Body of pancreas (tissue), 4 donors: ENCODE measurements at places on chromosomes 7 and 10. TPM values are rescaled to one million over a fixed set of nuclear protein-coding genes. Genes with fewer than 3 reads are reported as not detected.

DNA sequence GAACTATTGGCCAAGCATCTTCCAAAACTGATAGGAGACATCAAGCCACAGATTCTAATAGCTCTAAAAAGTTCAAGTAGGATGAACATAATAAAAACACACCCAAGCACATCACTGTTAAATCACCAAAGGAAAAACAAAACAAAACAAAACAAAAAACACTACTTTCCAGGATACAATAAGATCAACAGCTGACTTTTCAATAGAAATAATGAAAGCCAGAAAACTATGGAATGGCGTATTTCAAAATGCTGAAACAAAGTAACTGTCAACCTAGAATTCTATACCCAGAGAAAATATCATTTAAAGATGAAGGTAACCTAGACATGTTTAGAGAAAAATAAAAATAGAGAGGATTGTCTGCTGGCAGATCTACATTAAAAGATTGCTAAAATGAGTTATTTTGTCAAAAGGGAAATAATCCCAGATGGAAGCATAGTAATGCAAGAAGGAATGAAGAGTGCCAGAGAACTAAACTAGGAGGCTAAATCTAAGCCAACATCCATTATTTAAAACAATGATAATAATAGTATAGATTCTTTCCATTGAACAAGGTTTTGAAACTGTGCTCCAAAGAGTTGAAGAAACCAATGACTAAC is 13.9 kb downstream of the TUBAL3 start:
- DNase-seq, result no peak
- no peaks in the 10 kb centered on the region for H3K4me1 ChIP-seq
- no peaks in the 10 kb centered on the region for H3K27me3 ChIP-seq
- no peaks in the 10 kb centered on the region for H3K36me3 ChIP-seq
- H3K27ac ChIP-seq, result no peak overlapping the region

DNA sequence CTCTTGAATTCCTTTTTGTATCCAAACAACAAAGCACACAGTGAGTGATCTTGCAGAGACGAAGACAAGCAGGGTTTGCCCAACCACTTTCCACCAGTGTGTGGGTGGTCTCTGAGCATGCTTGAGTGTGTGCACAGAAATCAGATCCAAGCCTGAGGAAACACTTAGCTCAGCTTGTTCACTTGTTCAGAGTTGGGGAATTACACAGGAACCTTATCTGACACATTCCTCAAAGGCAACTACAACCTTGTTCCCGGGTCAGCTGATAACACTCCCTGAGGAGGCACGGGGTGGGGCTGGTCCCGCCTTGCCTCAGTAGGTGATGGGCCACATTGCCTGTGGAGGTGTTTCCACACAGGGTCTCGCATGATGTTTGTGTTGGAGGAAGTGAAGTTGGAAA is 216.9 kb downstream of the DYNC1I1 start:
- H3K36me3 ChIP-seq, result no peaks in the 10 kb centered on the region
- H3K4me1 ChIP-seq, result no peaks in the 10 kb centered on the region
- DNase-seq, result no peak
- H3K4me3 ChIP-seq, result no peak overlapping the region

- H3K36me3 ChIP-seq, result no peaks in the 10 kb centered on the region
- no peak for DNase-seq
- H3K27ac ChIP-seq, result no peak overlapping the region
- H3K4me3 ChIP-seq, result no peak overlapping the region
These were observed 29.7 kb upstream of the PAX2 start for GRCh38 chr10:100715445-100716385.

- no peaks in the 10 kb centered on the region for H3K4me1 ChIP-seq
- DNase-seq, result no peak
- H3K27me3 ChIP-seq, result peaks cover 4% of the 10 kb centered on the region
- no peak overlapping the region for H3K4me3 ChIP-seq
- no peaks in the 10 kb centered on the region for H3K36me3 ChIP-seq
These were observed 421.4 kb upstream of the MGMT start for GRCh38 chr10:129045599-129045998.

- H3K27ac ChIP-seq, result no peak overlapping the region
- no peak overlapping the region for H3K4me3 ChIP-seq
- H3K4me1 ChIP-seq, result peaks cover 9% of the 10 kb centered on the region
These were observed 253.5 kb upstream of the LRGUK start for GRCh38 chr7:133873631-133874030.

GIMAP6 gene
- total RNA-seq, result 8.6 TPM

- H3K27ac ChIP-seq, result no peak overlapping the region
- no peaks in the 10 kb centered on the region for H3K36me3 ChIP-seq
- H3K4me1 ChIP-seq, result no peaks in the 10 kb centered on the region
- no peak for DNase-seq
These were observed 83.1 kb downstream of the THSD7A start for GRCh38 chr7:11748884-11749283.

ANKRD26 gene
- 12.2 TPM for total RNA-seq

DNA sequence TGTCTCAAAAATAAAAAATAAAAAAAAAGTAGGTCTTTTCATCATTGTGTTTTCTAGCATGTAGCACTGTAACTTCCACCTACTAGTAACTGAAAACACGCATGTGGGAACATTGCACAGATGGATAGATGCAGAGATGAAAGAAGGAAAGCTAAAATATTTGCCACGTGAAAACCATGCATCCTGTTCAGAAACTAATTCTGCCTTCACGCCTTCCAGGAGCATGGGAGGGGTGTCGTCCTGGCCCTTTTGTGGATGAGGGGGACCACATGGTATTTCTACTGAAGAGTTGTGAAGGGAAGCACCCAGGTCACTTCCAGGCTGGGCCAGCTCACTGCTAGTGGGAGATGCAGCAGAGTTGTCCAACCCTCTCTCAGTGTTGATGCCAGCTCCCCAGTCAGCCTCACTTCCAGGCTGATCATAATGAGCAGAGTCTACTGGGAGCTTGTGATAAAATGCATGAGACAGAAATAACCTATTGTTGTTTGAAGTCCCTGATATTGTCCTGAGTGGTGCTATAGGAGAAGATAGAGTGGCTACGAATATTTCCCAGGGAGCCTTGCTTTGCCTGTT is 287.1 kb upstream of the CELF2 start:
- no peaks in the 10 kb centered on the region for H3K27me3 ChIP-seq
- no peaks in the 10 kb centered on the region for H3K36me3 ChIP-seq
- no peaks in the 10 kb centered on the region for H3K4me1 ChIP-seq
- H3K4me3 ChIP-seq, result no peak overlapping the region

CALCR gene
- not detected for total RNA-seq

DNA sequence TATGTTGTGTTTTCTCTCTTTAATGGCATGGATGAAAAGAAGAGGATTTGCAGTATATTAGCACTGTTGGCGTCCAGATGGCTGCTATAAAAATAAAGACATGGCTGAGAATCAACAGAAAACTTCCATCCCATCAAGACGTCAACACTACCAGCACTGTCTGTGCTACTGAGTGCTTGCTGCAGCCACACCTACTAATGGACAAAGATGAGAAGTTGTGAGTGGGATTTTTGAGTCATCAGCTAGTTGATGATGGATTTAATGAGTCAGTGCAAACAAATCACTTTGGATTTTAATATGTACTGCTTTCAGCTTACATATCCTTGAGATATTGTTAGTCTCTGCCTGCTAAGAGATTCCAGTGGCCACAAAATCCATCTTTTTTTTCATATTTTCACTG is 631.0 kb upstream of the ANKRD30A start:
- H3K27ac ChIP-seq, result no peak overlapping the region
- no peaks in the 10 kb centered on the region for H3K27me3 ChIP-seq

CLRN3 gene
- total RNA-seq, result 0.26 TPM

BTBD16 gene
- total RNA-seq, result not detected

- H3K4me1 ChIP-seq, result no peaks in the 10 kb centered on the region
- H3K36me3 ChIP-seq, result no peaks in the 10 kb centered on the region
- no peaks in the 10 kb centered on the region for H3K27me3 ChIP-seq
- no peak overlapping the region for H3K27ac ChIP-seq
- peak; percentile 22 for DNase-seq
These were observed 202.8 kb downstream of the IPMK start for GRCh38 chr10:58064714-58065528.

DNA sequence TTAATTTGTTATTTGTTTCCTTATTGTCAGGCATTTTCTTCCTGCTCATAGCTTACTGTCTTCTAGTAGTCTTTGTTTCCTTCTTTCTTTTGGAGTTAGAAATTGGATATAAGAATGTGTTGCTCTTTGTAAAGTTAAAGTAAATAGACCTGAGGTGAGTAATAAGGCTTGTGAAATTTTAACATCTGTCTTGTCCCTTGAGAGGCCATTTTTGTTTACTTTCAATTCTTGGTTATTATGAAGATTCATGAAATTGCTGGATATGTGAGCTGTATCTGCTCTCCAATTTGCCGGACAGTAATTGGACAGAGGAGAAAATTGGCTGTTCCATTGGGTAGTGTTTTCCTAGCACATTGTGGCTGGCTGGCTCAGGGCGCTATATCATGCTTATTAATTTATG is 260.7 kb downstream of the EXOC4 start:
- no peaks in the 10 kb centered on the region for H3K27me3 ChIP-seq
- no peak overlapping the region for H3K4me3 ChIP-seq
- DNase-seq, result no peak

- H3K4me3 ChIP-seq, result no peak overlapping the region
- H3K4me1 ChIP-seq, result no peaks in the 10 kb centered on the region
- no peak overlapping the region for H3K27ac ChIP-seq
- H3K27me3 ChIP-seq, result no peaks in the 10 kb centered on the region
These were observed 72.7 kb downstream of the GPR85 start for GRCh38 chr7:113013761-113014449.
